ENCODE measurements at places on chromosomes 12 and 14.

DNA sequence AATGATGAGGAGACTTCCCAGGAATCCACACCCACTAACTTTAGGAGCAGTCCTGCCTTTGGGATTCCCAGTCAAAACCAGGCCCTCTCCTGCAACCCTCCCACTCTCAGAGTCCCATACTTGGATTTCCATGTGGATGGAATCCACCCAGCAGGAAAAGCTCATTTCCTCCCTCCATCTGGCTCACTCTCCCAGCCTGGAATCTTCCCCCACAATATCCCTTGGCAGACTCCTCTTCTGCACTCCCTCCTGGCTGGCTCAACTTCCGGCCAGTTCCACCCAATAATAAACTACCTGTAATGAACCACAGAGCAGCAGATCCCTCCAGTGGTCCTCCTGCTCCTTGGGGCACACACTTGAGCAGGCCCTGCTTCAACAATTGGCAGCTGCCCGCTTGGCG, 102.8 kb upstream of the EGLN3 start:
- no peak for DNase-seq

- DNase-seq: no peak
These were observed 138.4 kb downstream of the STXBP6 start for GRCh38 chr14:24911324-24912109.

- DNase-seq: no peak
These were observed 1.0 kb upstream of the GLRX5 start for GRCh38 chr14:95533822-95534221.

GRCh38 chr12:40248585-40249297, 23.9 kb downstream of the LRRK2 start:
- DNase-seq: no peak

DNA sequence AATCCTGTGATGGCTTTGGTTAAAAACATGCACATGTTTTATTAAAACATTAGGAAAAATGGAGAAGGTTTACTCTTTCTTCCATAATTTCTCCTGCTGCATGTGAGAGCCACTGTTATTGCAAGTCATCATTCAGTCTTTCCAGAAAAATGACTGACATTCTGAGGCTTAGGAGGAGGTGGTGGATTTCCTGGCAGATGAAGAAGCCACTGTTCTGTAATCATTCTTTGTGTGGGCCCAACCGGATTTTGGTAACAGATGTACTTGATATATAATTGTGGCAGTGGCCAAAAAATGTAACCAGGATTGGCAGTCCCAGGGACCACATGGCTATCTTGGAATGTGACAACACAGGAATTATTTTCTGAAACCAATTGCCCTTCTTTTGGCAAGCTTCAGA, 120.2 kb downstream of the DAAM1 start:
- DNase-seq: no peak

- DNase-seq: no peak
These were observed 557 bp downstream of the COPS7A start for GRCh38 chr12:6724409-6724797.

DNA sequence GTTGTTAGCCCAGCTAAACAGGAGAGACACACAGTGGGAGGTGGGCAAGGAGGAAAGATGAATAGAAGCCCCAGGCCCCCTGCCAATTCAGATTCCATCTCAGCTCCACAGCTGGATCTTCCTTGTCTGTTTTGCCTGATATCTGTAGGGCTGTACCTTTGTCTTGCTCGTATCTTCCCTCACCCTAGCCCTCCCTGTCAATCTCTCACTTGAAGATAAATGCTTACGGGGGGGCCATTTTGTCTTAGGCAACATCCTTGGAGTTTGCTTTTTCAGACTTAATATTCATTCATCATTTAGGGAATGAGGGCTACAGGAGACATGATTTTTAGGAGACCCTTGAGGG, 2.4 kb downstream of the KIF5A start:
- DNase-seq: no peak

DNA sequence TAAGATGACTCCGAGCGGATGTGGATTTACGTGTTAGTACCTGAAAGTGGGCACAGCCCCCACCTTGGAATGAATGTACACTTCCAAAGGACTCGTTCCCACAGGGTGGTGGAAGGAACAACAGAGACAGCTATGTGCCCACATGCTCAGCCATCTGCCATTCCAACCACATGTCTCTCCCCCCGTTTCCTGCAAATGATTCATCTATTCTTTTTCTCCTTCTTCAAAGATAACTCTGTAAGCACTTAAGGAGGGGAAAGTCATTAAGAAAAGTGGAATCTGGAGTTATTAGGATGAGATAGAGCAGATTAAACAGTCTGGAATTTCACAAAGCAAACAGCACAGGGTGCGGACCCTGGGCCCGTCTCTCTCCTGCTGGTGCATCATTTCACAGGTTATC, 18.5 kb upstream of the DUSP6 start:
- DNase-seq: no peak

DNA sequence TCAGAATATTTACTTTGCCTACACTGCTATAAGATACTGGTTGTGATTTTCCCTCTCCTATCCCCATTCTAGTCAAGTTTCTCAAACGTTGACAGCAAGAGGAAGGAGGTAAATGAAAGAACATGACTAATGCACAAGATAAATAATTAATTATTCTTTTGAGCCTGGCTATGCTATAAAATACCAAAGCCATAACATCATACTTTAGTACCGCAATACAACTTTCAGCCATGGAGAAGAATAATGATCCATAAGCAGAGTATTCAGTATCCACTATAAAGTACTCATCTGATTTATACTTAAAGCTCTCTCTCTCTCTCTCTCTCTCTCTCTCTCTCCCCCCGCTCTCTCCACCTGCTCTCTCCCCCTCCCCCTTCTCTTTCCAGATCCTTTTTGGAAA, 41.3 kb downstream of the TDG start:
- no peak for DNase-seq
